ENCODE measurements at places on chromosomes 5 and 9.

DNA sequence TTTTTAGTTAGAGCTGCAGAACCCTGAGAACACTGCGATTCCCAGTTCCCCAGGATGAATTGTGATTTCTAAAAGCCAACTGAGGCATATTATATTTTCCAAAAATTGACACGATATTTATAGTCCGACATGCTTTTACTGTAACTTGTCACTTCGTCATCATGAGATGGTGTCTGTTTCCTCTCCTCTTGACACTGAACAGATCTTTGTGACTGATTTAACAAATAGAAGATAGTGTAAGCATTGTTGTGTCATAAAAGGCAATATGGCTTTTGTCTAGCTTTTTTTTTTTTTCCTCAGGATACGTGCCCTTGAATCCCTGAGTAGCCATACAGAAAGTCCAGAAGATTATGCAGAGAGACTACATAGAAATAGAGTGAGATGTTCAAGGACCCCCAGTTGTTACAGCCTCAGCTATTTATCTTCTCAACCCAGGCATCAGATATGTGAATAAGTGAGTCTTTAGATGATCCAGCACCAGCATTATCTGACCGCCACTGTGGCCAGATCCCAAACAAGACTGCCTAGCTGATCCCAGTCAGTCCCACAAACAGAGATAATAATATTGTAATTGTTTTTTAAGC, 27.8 kb upstream of the CCL21 start:
- no peak for DNase-seq

GRCh38 chr5:110896901-110897300, 158.1 kb downstream of the SLC25A46 start:
- DNase-seq, result no peak

GRCh38 chr9:68540712-68541535, at the start of gene TMEM252:
TMEM252 (minus strand) TSS chr9:68540883; CDS start chr9:68540814, 69 bp downstream.
- no peak for DNase-seq

- no peak for DNase-seq
These were observed 217.0 kb downstream of the TMEM38B start for GRCh38 chr9:105911104-105911911.

GRCh38 chr5:59863777-59864176, 29.7 kb downstream of the PDE4D start:
- DNase-seq, result no peak

GRCh38 chr5:137215261-137215660, 283.9 kb downstream of the SPOCK1 start:
- DNase-seq, result no peak

DNA sequence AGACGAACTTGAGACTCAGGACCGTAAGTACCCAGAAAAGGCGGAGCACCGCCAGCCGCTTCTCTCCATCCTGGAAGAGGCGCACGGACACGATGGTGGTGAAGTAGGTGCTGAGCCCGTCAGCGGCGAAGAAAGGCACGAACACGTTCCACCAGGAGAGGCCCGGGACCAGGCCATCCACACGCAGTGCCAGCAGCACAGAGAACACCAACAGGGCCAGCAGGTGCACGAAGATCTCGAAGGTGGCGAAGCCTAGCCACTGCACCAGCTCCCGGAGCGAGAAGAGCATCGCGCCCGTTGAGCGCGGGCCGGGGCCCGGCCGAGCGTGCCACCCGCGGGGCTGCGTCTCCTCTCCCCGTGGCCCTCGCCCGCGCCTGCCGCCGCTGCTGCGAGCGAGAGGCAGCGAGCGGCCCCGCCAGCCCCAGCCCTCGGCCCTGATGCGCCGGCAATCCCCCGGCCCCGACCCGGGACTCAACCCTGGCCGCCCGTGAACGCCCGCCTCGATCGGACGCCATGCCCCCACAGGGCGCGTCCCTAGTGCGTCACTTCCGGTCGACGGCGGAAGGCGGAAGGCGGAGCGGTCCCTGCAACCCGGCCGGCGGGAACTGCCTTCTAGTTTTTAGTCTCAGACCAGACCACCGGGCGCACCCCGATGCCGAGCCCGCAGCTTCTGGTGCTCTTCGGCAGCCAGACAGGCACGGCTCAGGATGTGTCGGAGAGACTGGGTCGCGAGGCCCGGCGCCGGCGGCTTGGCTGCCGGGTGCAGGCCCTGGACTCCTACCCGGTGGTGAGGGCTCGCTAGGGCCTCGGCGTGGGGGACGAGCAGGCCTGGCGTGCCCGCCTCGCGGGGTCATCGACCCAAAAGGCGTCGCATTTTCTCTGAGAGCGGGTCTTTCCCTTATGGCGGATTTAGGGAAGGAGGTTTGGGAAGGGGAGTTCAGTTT, at the start of the genes NDOR1 and TMEM203:
TSS of gene NDOR1 (plus strand) at position 575 of the 944 bp plus-strand sequence. CDS start at position 653, 78 bp downstream.
TSS of gene TMEM203 (minus strand) at position 523 of the 944 bp plus-strand sequence. CDS start at position 289, 234 bp downstream.
- DNase-seq, result peak; percentile 94

DNA sequence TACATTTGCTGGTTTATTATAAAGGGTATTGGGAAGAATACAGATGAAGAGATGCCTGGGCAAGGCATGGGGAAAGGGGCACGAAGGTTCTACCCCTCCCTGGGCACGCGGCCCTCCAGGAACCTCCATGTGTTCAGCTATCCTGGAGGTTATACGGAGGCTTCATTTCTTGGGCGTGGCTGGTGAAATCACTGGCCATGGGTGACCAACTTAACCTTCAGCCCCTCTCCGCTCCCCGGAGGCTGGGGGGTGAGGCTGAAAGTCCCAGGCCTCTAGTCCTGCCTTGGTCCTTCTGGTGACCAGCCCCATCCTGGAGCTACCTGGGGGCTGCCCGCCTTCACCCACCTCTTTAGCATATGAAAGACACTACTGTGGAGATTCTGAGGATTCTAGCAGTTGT, 17.0 kb upstream of the RNF130 start:
- no peak for DNase-seq

DNA sequence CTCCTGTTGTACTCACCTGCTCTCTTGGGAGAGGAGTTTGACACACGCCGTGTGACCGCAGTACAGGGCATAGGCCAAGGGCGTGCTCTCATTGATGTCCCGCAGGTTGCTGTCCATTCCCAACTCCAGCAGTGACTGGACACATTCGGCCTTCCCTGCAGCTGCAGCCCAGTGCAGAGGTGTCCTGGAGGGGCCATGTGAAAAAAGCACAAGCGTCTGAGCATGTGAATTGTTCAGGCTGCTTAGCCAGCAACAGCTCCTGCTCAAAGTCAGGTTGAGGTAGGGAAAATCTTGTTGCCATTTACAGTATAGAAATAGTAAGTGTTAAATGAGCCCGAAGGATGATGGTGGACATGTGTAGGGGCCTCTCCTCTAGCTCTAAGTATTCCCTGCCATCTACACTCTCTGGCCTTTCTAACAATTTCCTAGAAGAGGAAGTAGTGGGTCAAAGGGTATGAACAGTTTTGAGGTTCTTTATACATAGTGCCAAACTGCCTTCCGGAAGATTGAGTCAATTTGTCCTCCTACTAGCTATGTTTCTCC, 116.5 kb downstream of the ANKRD55 start:
- DNase-seq, result no peak

DNA sequence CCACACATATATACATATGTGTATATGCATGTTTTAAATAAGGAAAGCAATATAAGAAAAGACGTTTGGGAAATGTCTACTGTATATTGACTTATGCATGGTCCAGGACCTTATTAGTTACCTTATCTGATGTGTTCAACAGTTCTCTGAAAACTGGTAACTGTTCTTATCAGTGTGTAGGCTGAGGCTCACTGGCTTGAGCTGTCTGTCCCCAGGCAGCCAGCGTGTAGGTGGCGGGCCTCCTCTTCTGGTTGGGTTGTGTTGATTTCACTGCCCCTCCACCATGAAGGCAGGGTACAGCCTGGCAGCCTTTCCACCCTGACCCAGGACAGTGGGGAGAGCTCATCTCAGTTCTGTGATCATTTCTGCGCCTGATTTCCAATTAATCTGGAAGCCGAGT, 38.7 kb upstream of the SEMA4D start:
- DNase-seq, result no peak

DNA sequence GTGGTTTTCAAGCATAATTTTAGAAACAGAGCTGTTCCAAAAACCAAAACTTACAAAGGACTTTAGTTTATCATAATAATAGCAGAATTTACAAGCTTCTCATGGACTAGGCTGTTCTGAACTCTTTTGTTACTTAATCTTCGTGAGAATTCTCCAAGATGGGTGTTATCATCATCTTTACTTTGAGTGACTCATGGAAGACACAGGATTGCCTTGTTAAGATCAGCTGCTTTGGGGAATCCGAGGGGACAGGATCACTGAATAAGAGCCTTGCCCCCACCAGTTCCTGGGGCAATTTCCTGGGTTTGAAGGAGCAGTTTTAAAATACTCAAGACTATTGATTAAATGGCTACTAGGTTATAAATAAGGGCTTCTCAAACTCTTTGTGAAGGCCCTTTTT, 80.5 kb downstream of the CFAP90 start:
- no peak for DNase-seq

- DNase-seq, result no peak
These were observed 232.3 kb downstream of the TLR4 start for GRCh38 chr9:117936185-117937130.

- no peak for DNase-seq
These were observed 719.6 kb upstream of the WWC1 start for GRCh38 chr5:167571824-167572223.

GRCh38 chr9:114005371-114006154, 72.5 kb downstream of the AMBP start:
- peak; percentile 1 for DNase-seq

GRCh38 chr9:95778957-95779356, 96.5 kb upstream of the ERCC6L2 start:
- DNase-seq, result no peak

DNA sequence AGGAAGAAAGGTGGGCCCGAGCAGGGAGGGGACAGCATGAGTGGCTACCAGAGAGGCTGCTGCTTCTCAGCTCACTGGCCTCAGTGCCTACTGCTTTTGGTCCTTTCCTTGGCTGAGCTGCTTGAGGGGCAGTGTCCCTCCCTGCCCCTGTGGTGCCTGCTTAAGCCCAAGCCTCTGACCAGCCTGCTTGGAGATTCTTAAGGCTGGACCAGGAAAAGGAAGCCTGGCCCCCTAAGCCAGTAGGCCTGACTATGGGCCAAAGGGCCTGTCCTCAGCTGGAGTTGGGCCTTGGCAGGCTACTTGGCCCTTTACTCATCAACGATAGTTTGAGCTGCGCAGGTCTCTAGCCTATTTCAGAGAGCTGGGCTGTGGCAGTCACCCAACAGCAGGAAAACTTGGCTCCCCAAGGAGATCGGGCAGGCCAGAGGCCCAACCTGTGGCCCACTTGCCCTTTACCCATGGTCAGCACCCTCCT, 24.9 kb downstream of the TCF7 start:
- DNase-seq, result no peak

DNA sequence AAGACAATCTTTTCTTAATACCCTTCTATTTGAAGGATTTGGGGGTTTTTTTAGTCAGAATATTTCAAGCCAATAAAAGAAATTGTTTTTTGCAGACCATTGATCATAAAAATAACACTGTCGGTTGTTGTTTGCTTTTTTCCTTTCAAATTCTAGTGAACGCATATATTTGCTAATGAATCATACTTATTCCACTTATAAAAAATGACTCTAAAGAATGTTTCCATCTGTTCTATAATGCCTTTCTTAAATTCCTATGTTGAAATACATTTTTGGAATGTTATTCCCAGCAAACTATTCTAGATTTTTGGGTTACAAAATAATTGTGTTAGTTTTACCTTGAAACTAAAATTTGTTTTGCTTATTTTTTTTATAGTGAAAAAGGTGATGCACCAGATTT, 32.2 kb downstream of the CWC27 start:
- DNase-seq, result no peak

DNA sequence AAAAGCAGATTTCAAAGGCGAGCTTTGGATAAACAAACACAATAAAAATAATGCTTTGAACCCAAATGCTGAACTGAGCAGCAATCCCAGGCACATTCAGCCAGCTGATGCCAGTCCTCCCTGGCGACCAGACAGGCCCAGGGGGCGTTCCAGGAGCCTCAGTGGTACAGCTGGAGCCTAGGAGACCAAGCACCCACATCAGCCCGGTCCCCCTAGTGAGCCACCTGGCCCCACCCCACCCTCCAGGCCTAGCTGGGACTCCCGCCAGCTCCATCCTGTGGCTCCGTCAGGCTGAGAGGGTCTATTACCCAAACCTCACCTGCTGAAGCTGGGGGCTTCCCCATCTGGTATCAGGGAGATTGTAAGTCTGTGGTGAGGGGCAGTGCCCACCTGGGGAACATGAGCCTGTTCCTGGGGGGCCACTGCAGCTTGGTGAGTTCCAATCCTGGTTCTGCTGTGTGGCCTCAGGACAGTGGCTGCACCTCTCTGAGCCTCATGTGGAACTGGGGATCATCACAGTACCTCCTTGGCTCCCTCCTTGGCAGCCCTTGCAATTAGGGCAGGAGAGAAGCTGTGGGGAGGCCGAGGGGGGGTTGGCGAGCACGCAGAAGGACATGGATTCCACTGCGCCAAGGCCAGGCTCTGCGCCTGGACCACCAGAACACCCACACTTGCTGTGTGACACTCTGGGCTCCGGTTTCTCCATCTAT, 16.7 kb downstream of the C9orf50 start:
- no peak for DNase-seq

- no peak for DNase-seq
These were observed 88.1 kb downstream of the OTULIN start for GRCh38 chr5:14752497-14753071.

GRCh38 chr5:73447530-73448462, 781 bp downstream of the FOXD1 start:
- peak; percentile 63 for DNase-seq

Measured in BE2C (cell line).